ENCODE measurements at places on chromosomes 3 and 15. TPM values are rescaled to one million over a fixed set of nuclear protein-coding genes. Genes with fewer than 3 reads are reported as not detected.

Gene AMOTL2
- 15.9 TPM for total RNA-seq

Gene GALNT15
- total RNA-seq: 10.5 TPM

Gene CACNA1D
- total RNA-seq: 88.8 TPM

Gene SEMA3F
- 1.6 TPM for total RNA-seq

Gene TRH
- total RNA-seq: not detected

All from adrenal gland (tissue), 19 donors.